HFF-Myc (cell line): ENCODE measurements at places on chromosomes 1 and 21.
A peak's percentile ranks its signal among the peaks of the same experiment; 100 is the strongest.

DNA sequence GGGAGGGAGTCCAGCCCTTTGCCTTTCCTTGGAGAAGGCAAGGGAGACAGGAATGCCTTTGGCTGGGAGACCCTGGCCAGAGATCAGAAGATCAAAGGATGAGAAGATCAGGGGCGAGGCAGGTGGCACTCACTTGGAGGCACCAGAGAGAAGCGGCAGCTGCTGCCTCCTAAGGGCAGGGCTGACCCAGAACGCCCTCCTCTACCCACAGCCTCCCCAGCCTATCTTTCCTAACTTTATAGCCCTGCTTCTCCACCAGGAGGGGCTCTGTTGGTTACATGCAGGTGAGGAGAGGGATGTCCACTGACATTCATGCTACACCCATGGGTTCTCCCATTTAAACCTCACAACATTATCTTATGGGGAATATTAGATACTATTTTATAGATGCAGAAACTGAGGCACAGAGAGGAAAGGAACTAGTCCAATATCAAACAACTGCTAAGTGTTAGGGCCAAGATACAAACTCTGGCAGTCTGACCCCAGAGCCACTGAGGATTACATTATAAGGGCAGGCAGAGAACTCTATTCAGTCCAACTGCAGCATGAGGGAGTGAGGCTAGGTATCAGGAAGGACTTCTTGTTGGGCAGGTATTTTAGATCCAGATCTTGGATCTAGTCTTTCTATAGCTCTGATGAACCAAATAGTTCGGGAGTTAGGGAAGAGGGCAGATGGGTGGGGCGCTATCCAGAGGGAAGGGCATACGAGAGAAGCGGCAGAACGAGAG, 19.9 kb downstream of the LGR6 start:
- DNase-seq, result no peak

GRCh38 chr1:112998592-112999235, 42.7 kb upstream of the SLC16A1 start:
- DNase-seq, result no peak

DNA sequence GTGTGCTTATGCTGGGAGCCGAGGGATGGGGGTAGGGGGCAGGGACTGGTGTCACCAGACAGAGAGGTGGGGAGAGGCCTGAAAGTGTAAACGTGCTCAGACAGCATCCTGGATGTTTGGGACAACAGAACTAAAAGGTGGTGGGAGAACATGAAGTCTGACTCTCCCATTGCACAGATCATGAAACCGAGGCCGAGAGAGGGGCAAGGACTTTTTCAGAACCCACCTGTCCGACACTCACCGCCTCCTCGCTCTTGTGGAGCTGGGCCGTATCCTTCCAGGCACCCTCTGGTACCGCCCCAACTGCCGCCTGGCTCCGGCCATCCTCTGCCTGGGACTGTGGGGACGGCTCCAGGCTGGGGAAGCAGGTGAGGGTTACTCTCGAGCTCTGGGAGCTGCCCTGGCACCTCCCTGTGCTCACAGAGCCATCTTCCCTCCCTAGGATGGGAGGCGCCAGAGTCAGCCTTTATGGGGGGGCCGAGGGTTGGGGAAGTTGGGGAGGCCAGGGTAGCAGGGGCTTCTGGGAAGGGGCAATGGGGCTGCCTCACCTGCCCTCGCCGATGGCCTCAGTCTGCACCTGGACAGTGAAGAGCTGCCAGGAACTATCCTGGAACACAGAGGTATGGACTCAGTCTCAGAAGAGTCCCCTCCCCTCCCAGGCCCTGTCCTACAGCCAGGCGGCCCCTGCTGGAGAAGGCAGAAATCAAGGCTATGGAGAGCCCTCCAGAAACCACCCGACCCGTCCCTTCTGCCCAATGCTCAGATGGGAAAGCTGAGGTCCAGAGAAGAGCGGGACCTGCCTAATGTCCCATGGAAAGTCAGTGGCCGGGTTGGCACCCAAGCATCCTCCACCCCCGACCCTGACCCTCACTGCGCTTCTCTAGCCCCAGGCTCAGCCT, 7.0 kb downstream of the ATP13A2 start:
- no peak for DNase-seq

DNA sequence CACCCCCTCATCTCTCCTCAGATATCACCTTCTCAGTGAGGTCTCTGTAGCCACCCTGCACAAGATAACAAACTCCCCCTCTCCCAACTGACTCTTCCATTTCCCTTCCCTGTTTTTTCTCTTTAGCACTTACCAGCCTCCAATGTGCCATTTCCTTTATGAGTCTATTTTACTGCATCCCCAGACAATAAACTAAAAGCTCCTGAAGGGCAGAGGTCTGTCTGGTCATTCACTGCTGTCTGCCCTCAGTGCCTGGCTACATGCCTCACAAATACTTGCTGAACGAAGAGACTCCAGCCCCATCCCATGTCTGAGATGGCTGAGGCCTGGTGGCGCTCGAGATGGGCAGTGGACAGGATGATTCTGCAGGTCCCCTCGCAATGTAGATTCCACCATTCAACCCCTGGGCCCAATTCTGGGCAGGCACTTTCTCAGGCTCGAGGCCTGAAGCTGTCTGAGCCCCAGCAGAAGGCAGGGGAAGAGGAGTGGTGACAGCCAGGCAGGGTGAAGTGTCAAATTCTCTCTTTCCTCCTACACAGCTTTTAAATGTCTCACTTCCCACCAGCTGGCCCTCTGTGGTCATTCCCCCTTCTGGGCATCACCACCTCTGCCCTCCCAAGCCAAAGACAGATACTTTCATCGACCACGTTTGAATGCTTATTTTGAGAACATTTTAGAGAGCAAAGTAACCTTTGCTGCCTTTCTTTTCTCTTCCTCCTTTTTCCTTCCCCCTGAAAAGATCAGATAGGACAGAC, 6.6 kb downstream of the LRRN2 start:
- no peak for DNase-seq

DNA sequence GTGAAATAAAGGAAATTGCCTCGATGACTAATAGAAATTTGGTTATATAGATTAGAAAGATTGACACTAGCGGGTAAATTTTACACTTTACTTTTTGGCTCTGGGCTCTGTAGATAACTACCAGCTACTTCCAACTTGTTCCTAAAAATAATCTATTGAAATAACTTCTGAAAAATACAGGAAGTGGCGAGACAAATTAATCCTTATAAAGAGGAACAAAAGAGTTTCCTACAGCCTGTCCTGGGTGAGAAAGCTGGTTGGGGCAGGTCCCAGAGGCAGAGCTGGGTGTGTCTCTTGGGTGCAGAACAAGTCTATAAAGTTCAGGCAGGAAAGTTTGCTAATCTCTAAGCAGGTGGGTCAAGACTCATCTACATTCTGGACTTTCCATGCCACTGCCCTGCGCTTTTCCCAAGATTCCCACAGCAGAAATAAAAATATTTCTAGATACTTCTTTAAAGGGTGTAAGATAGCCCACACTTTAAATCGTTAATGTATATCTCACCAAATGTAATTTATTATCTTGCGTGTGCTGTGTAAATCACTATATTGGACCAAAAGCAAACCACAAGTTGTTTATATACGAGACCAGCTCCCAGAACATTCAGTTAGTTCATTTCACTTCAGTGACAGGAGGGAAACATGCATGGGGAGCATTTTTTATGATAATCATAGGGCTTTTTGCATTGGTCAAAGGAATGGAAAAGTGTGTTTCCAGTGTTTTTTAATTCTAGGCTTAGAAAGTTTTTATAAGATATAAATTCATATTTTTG, 70.1 kb upstream of the NRIP1 start:
- DNase-seq, result no peak

GRCh38 chr1:69739251-69739605, 171.5 kb downstream of the LRRC7 start:
- no peak for DNase-seq

GRCh38 chr21:27454234-27454633, 487.3 kb upstream of the ADAMTS5 start:
- DNase-seq, result no peak

DNA sequence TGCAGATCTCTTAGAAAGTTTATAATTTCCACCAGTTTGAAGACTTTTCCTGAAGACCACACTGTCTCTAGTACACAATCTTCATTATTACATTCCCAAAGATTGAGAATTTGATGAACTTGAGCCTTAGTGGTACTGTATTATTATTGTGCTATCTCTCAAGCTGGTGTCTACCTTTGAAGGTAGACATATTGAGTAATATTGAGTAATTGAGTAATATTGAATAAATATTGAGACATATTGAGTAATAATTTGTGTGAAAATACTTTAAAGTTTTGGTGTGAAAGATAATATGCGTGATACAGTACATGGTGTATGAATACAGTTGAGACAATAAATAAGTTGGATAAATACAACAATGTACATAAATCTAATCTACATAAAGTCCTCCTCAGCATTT, 613.1 kb upstream of the ADGRL2 start:
- no peak for DNase-seq

DNA sequence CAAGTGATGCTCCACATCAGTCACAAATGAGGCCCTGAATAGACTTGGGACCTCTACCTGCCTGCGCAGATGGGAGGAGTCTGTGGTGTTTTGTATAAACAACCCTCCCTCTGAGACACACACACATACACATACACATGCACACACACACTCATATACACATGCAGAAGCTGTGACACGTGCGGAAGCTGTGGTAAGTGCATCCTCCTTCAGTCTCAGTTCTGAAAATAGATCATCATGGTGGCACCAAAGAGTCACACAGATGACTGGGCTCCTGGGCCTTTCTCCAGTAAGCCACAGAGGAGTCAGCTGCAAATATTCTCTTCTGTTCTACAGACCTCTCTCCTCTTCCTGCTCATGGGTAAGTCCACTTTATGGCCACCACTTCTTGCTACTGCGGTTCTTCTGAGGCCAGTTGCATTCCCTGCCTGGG, at the start of gene LY9:
Gene LY9 (plus strand): TSS at position 224 of the 433 bp plus-strand sequence. CDS start 14 bp downstream, at position 238.
- no peak for DNase-seq

- no peak for DNase-seq
Measured at GRCh38 chr1:232335261-232335660, 294.7 kb downstream of the SIPA1L2 start.

GRCh38 chr1:230487773-230488428, 61.8 kb upstream of the PGBD5 start:
- no peak for DNase-seq

- no peak for DNase-seq
Measured at GRCh38 chr1:180280617-180281016, 50.6 kb downstream of the LHX4 start.

DNA sequence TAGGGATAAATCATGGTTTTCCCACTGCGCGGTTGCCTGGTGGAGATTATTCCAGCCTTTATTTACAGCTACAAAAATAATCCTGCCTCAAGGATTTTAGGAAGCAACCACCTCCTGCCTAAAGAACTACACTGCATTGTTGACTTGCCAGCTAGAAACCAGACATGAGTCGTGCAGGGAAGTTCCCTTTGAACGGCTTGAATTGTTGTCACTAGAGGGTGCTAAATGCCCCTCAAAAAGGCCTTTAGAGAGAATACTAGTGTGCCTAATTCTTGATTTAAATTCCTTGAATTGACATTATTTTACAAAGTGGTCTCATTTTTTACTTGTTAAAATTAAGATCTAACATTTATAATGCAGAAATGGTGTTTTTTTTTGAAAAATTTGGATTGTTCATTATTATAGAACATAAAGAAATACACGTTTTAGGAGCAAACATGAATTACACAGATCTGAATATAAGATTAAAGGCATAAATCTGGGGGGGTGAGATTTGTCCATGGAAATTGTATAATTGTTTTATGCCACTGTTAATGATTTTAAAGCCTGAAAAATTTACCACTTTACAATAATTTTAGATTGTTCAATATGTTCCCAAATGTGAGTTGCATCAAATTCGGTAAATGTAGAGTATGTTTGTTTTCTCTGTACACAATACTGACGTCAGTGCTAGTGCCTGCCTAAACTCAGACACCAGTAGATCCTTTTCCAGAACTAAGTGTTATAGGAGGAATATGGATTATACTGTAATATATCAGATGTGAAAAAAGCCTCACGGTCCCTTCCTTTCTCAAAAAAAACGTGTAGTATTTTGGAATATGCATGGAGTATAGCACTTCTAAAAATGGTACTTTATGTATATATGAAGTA, 7.6 kb upstream of the ERG start:
- DNase-seq, result peak; percentile 33

GRCh38 chr1:90809093-90809492, 92.0 kb upstream of the BARHL2 start:
- DNase-seq, result no peak

- no peak for DNase-seq
Measured at GRCh38 chr1:234125283-234125682, 220.8 kb downstream of the SLC35F3 start.

- no peak for DNase-seq
Measured at GRCh38 chr21:37734846-37735245, 181.4 kb downstream of the KCNJ6 start.

DNA sequence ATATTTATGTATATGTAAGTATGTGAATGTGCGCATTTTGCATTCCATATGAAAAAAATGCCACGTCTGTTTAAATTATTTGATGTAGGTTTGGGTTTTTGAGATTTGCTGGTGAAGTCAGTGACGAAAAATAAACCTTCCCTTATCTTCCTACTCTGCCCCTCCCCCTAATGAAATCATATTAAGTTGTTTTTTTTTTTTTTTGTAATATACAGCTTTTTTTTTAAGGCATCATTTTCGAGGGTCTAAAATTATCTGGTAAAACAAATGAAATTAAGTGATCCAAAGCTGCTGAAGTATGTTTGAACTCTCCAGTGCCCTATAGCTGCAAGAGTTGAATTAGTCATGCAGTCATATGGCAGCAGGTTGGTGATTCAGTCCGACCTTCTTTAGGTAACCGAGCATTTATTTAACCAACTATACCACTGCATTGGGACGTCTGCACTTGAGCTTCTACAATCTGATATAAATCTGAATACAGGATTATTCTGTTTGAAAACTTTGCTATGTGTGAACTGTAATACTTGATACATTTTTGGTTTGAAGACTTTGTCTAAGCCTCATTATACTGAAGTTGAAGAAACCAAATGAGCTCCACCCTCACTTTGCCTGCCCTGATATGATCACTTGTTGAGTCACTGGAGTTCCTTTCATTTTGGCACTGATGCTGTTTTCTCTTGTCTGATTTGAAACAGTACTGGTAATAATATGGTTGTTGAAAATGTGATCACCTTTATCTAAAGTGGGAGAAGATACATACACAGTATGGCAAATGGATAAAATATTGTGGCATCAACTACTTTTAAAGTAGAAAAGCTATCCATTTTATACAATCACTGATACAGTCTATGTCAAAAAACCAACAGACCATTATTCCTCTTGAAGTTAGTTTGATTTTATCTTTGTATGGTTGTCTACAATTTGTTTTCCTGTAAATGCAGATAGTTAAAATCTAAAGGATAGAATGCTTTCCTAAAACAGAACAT, 11.7 kb downstream of the PDIK1L start:
- DNase-seq, result no peak

DNA sequence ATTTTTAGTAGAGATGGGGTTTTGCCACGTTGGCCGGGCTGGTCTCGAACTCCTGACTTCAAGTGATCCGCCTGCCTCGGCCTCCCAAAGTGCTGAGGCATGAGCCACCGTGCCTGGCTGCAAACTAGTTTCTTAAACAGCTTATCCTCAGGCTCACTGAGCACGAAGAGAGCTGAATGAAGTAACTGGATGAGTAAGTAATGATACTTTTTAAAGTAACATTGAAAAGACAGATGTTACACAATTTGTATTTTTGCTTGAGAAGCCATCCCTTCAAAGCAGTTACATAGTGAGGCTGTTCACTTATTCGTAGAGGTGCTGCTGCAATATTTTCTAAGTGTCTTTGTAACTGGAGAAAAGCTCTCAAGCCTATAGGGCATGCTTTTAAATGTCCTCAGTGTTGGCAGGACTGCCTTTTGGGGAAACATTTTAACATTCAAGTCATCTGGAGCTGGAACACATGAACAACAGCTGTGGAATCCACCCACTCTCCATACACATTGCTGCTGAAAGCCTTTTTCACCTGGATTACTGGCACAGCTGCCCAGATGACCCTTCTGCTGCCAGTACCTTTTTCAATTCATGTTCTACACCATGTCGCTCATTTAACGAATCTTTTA, 2.7 kb upstream of the YBX1 start:
- peak; percentile 54 for DNase-seq
